NCI-H748 treated with DMSO at 0.1 percent for 48 hours (cell line): ENCODE measurements at places on chromosomes 5 and 9.

- DNase-seq = no peak
Measured at GRCh38 chr5:22044229-22044628, 808.9 kb downstream of the CDH12 start.

DNA sequence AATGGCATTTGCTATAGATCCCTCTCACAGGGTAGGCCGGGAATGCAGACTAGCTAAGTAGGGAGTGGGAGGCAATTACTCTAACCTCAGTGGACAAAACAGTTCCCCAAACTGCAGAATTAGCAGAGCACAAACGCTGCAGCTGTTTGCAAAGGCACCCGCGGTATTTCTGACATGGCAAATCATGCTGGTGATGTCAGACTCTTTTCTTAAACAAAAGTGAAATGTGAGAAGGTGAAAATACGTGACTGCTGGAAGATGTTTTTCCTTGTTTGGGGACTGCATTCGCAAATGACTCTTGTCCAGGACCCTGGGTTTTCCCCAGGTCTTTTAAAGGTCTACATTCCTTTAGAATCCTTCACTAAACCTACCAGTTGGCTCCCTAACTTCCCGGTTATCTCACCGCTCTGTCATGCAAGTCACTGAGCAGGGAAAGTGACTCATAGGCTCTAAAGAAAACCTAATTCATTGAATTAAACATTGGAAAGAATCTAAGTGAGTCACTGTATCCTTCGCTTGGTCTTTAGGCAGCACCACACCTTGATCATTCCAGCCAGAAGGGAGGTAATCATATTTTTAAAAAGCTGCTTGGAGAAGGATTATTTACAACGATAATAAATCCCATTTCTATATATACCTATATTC, 91.5 kb upstream of the DNAH5 start:
- DNase-seq = no peak

DNA sequence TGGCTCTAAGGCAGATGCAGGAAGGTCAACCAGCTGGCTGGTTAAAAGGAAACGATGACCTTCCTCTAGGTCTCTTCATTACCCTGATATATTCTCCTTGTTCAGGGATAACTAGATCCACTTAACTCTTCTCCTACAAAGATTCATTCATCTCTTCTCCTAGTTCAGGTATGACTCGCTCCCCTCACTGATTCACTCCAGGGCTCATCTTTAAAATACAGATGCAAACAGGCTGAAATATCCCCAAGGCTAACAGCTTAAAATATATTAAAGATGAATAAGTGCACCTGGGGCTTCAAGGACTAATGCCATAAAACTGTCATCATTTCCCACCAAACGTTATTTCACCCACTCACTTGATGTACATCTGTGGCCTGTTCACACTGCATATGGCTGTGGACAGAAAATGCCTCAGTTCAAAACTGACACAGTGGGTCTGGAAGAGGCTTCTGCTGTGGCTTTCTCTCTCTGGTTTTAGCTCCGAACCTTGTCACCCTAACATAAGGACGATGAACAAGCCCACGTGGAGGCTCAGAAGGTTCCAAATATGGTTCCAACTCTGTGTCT, 366.9 kb downstream of the DEPDC1B start:
- DNase-seq = no peak

- no peak for DNase-seq
Measured at GRCh38 chr9:82930116-82930515, 132.8 kb downstream of the RASEF start.

GRCh38 chr5:177498013-177498787, 796 bp upstream of the PDLIM7 start:
- DNase-seq = no peak

GRCh38 chr9:88965473-88965872, 25.8 kb upstream of the S1PR3 start:
- DNase-seq = no peak

DNA sequence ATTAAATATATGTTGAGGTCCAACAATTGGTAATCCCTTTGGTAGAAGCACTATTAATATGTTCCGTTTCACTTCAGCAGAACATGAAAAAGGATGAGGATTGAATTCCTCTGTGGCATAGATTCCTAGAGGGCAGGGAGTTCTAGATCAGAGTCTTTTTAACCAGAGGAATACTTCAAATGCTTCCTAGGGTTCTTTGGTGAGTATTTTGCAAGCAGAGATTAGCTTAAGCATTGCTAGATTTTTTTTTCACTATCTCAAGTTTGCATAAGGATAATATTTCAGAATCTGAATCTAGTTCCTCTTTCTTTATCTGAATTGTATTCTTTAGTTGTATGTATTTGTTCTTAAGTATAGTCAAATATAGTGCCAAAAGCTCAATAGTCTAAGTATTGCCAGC, 116.6 kb upstream of the ADAMTSL1 start:
- DNase-seq = no peak

- no peak for DNase-seq
Measured at GRCh38 chr9:94664801-94665200, 25.5 kb upstream of the FBP1 start.

GRCh38 chr5:95959888-95960666, 1.6 kb downstream of the ELL2 start:
- DNase-seq = peak; percentile 32

DNA sequence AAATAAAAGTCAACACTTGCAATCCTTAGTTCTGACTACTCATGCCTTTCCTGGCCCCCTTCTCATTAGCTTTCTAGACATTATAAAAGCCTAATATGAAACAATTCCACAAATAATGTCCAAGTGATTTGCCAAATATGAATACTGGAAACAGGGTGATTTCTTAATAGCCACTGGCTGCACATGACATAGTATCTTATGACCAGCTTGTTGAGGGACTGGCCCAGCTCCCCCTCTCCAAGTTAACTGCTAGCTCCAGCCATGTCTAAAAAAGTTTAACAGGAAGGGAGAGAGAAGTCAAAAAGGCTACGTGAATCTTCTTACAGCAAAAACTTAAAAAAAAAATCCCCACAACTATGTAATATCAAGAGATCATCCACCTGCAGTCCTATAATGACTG, 1.5 kb downstream of the CERT1 start:
- DNase-seq = no peak

GRCh38 chr5:24226479-24226878, 418.3 kb downstream of the CDH10 start:
- DNase-seq = no peak

DNA sequence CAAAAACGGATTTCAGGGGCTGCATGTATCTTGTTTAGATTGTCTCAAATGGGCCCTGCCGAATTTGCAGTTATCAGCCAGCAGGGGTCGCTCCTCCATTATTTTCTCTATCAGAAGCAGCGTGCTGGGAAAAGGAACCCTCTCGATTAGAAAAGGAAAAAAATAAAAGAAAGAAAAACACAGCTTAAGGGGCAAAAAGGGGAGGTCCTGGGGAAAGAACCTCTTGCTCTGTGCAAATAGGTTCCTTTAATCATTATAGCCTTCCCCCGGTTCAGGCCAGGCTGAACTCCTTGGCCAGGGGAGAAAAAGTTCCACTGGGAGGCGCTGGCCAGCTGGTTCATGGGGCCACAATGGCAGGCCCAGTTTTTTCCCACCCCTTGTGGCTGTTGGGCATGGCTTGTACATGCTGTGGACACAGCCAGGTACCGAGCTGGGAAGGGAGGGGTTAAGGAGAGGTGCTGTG, 25.0 kb upstream of the CAPSL start:
- peak; percentile 50 for DNase-seq

DNA sequence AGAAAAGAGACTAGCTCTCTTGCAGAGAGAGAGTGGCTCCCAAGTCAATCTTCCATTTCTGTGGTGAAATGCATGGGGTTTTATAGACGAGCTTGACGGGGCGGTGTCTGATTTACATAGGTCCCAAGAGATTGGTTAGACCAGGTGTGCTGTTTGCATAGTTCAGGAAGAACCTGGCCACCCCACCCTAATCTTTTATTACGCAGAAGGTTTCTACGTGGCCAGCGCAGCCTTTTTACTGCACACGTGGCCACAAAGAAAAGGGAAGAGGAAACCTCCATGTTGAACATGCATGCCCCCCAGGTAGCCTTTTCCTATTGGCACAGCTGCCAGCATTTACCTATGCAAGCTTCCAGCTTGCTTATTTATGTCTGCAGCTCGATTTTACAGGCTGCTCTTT, 92.1 kb downstream of the CAVIN4 start:
- peak; percentile 86 for DNase-seq

GRCh38 chr5:119340597-119341218, 15.1 kb upstream of the TNFAIP8 start:
- no peak for DNase-seq

- DNase-seq = no peak
Measured at GRCh38 chr9:93549611-93550010, 26.8 kb upstream of the PHF2 start.
